ENCODE measurements at places on chromosomes 16 and 17.

DNA sequence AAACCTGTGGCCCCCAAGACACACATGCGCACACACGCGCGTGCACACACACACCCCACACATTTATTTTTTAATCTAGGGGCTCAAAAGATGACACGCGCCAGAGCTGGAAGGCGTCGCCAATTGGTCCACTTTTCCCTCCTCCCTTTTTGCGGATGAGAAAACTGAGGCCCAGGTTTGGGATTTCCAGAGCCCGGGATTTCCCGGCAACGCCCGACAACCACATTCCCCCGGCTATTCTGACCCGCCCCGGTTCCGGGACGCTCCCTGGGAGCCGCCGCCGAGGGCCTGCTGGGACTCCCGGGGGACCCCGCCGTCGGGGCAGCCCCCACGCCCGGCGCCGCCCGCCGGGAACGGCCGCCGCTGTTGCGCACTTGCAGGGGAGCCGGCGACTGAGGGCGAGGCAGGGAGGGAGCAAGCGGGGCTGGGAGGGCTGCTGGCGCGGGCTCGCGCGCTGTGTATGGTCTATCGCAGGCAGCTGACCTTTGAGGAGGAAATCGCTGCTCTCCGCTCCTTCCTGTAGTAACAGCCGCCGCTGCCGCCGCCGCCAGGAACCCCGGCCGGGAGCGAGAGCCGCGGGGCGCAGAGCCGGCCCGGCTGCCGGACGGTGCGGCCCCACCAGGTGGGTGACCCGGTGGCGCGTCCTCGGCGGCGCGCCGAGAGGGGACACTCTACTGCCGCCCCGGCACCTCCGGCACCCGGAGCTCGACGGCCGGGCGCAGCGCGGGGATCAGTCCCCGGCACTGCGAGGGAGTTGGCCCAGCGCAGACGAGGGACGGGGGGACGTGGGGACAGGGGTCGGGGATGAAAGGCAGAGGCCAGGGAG lies at the start of gene STAT5A:
Gene STAT5A (plus strand): TSS at position 522 of the 826 bp plus-strand sequence. CDS start 914 bp downstream, outside the sequence.
- DNase-seq = peak; percentile 51

DNA sequence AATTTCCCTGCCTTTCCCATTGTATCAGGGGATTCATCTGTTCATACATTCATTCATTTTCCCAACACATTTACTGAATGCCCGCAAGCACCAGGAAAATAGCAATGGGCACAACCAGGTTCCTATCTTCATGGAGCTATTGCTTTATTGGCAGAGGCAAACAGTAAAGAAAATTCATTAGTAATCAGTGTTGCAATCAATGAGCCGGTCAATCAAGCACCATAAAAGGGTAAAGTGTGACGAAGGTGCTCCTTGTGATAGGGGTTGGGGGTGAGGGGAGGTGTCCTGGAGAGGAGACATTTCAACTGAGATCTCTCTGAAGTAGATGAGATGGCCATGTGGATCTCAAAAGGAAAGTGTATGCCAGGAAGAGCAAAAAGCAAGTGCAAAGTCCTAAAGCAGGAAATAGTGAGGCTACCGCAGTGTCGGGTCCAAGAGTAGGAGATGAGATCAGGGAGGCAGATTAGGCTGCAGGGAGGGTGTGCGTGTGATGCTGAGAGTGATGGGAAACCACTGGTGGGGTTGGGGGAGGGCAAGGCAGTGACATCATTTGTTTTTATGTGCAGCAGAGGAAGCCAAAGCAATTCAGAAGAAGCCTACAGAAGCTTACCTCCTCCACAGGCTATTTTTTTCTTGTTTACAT lies 28.4 kb downstream of the CDH13 start:
- peak; percentile 69 for DNase-seq

- no peak for DNase-seq
These were observed 8.1 kb downstream of the DEF8 start for GRCh38 chr16:89956505-89957215.

DNA sequence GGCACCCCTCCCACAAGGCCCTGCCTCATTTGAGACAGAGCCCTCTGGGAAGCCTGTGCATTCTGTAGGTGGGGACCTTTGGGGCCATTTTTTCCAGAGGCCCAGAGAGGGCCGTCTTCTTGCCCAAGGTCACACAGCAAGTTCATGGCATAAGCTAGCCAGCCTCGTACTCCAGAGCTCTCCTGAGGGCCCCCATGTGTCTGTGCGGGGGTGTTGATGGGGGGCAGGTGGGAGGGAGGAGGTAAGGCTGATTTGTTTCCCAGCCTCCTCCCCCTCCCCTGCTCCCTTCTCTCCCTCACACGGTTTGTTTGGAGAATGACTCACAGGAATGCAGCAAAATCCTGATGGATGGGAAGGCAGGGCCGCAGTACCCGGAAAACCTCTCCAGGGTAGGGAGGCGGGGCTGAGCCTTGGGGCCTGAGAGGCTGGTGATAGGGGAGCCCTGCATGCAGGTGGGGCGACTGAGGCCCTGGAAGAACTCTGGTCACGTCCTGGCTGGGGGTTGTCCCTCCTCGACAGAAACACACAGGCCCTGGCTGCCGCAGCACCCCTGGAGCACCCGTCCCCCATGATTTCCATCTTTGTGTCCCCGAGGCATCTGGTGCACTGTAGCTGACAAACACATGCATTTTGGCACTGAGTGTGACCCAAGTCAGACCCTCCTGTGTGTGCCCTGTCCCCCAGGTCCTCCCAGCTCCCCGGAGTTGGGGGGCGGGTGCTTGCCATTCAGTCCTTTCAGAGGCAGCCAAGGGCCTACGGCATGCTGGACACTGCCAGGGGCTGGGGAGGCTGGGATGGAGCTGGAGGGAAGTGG lies 29.7 kb downstream of the RAI1 start:
- DNase-seq = peak; percentile 98

DNA sequence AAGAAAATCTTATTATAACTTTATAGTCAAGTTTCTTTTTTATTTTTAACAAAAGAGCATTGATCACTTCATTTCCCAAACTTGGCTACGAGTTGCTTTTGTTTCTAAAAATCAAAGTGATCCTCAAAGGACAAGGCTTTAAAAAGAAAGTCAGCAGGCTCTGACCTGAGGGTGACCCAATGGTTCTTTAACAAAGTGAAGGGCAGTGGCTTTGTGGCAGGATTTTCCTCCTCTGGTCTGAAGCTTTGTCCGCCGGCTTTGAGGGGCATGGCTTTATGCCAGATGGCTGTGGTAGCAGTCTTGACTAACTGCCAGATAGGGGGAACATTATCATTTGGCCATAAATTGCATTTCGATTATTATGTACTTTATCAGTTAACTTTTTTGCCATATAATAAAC lies 28.5 kb downstream of the IQCK start:
- DNase-seq = no peak

- DNase-seq = no peak
These were observed 21.9 kb downstream of the USP7 start for GRCh38 chr16:8941718-8942344.

DNA sequence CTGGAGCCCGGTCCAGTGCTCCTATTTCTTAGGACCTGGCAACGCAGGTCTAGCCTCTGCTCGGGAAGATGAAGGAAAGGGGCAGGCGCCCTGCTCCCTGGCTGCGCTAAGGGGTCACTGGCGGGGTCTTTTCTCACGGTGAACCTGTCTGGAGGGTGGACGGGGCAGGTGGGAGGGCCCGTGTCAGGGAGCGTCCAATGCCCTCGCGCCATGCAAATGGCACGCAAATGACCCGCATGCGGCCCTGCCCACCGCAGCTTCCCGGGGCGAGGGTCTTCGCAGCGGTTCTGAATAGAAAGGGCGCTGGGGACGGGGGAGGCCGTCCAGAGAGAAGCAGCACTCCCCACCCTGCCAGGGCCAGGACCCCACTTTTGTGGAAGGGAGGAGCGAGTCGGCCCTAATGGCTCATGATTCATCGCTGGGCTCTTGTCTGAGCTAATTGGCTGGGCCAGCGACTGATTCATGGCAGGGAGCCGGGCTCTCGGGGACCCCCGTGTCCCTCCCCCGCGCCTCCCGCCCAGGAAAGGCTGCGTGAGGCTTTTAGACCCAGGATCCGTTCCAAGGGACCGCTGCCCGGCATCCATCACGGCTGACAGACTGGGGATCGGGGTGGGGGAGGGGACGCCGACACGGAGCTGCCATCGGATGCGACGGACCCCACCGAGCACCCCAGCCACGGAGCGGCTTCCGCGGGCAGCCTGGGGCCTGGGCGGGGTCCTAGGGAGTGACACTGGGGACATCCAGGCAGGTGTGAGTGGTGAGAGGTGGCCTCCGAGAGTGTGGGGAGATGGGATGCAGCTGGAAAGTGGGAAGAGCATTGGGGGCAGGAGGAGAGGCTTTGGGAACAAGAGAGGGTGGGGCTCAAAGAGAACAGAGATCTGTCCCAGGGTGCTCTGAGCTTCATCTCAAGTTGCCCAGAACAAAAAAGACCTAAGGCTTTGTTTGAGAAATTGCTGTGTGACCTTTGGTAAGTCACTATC lies 25.0 kb upstream of the NGFR start:
- no peak for DNase-seq

DNA sequence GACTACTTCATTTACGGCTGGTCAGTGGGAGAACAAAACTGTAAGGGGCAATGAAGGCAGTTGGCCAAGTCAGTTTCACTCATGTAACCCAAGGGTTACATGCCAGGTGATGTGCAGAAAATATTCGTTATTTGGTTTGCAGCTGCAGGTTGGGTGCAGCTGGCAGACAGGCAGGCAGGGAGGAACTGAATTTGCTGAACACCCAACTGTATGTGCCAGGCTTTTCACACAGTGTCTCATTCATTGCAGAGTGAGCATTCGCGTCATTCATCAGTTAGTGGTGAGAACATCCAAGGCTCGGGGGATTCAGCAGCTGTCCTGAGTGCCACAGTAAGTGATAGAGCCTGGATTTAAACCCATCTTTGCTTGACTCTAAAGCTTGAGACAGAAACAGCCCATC lies 59.7 kb downstream of the ABCC6 start:
- no peak for DNase-seq

DNA sequence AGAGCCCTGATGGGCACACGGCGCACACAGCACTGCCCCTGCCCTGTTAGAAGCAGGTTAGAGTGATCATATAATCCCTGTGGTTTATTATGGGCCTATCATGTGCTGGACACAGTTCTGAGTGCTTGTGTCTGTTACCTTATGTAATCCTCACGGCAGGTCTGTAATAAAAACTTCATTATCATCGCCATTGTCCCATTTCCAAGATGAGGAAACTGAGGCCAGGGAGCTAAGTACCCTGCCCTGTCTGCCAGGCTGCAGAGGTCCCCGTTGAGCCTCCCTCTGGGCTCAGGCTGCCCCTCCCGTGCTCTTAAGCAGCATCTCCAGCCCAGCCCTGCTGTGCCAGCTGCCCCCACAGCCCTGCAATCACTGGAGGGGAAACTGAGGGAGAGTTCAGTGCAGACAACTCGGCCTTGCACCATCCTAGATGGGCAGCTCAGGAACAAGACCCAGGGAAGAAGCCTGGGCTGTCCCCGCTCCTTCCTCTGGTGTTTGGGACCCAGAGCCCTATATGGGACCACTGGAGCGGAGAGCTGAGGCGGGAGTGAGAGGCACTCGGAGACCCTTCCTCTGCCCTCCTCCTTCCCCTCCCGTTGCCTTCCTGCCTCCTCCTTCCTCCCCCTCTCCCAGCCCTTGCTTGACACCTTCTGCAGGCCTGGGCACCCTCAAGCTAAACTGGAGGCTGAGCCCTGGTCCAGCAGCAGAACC lies 42.0 kb downstream of the WNT3 start:
- DNase-seq = no peak

GRCh38 chr17:36034127-36034526 lies 16.4 kb upstream of the CCL23 start:
- DNase-seq = no peak
